ENCODE measurements at places on chromosomes 3 and 15. TPM values are rescaled to one million over a fixed set of nuclear protein-coding genes. Genes with fewer than 3 reads are reported as not detected.

AP3B2 gene
- not detected for polyA plus RNA-seq

SPINT1 gene
- polyA plus RNA-seq = 4.0 TPM

ROPN1 gene
- not detected for polyA plus RNA-seq

ZCWPW2 gene
- 0.59 TPM for polyA plus RNA-seq

TMEM45A gene
- polyA plus RNA-seq = not detected

DPPA2 gene
- polyA plus RNA-seq = not detected

HIGD2B gene
- not detected for polyA plus RNA-seq

SNX22 gene
- polyA plus RNA-seq = 0.95 TPM

LRTM1 gene
- polyA plus RNA-seq = not detected

PARP9 gene
- 43.4 TPM for polyA plus RNA-seq

C3orf33 gene
- polyA plus RNA-seq = 3.7 TPM

NR2E3 gene
- not detected for polyA plus RNA-seq

CASR gene
- 0.47 TPM for polyA plus RNA-seq

GRCh38 chr3:29284497-29284896 lies 3.6 kb downstream of the RBMS3 start:
- no peak for DNase-seq

DNA sequence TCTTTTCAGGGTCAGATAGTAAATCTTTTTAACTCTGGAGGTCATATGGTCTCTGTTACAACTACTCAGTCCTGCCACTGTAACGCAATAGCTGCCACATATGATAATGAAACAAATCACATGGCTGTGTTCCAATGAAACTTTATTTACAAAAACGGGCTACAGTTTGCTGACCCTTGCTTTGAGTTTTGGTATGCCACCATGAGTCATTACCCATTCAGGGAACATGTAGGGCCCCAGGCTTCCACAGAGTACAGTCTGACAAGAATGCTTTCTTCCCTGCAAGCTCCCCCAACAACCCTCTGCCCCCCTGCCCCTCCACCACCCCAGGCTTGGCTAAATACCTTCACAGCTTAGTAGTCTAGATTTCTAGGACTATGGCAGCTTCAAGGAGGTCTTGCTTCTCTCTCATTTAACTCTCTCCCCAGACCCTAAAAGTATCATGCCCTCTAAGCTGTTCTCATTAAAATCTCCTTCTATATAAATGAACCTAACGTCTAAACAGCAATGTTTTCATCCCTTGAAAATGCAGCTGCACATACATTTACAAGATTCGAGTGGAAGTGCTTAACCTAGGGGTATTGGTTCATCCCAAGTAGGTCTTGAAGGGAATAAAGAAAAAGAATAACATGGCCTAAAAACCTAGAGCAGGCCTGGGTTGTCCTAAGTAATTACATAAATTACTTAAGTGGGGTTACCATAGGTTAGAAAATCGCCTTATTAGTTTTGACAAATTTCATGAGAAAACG lies 117.8 kb upstream of the PRICKLE2 start:
- no peak for DNase-seq

DNA sequence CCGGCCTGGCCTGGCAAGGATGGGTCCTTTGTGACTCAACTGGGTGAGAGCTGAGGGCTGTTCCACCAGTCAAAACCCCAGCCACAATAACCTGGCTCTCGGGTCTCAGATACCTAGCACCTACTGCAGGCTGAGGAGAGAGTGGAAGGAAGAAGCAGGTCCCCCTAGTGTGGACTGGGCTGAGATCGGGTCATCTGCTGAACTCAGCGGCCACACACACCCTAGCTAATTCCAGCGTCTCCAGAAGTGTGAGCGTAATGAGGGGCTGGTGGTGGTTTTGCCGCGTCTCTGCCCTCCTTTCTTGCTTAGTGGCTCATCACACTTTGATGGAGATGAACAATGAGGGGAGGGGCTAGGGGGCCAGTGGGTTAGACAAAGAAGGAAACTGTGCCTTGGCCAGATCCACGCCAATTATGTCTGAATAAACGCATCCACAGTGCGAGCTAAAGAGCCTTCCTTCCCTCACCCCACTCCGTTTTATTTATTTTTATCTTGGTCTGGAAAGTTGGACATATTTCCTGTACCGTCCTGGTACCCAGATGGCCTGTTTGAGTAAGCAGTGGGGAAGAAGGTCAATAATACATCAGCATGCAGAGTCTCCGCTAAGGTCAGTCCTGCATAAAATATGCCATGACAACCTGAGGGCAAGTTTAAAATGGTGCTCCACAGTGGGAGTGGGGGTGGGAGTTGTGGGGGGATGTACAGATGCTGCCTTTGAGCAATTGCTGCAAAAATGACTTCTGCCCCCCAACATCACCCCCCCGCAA lies 370.0 kb downstream of the WDR72 start:
- DNase-seq = no peak

DNA sequence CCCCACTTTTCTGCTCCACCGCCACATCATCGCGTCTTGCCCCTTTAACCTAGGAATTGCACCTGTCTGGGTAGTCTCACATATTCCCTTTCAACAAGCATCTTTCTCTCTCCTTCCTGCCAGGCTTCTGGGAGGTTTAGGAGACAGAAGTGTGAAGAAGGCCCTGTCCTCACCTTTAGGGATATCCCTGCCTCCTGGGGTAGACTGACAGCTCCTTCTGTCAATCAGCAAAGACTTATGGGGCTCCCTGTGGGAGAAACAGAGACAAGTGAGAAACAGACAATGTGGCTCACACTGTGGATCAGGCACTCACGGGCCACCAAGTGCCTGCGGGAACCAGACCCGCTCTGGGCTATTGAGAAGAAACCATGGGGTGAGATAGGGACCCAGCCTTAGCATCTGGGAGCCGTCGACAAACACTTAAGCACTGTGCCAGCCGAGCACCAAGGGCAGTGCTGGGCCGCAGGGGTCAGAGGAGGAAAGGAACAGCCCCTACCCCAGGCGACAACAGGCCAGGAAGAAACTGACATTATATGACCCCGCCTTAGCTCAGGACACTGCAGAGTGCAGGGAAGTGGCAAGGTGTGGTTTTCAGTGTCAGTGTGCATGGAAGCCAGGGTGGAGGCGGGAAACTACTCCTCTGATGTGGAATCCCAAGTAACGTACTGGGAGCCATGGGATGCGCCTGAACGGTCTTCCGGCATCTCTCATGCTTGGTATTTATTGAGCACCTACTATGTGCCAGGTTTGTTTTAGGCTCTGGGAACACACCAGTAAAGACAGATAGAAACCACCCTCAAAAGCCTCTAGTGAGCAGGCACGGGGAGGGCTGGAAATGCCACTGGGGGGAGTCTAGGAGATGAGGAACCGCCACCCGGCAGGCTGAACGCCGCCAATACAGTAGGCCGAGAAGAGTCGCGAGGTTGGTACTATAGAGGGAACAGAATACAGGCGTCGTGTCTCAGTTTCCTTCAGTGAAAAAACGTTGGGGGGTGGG lies 1.8 kb downstream of the EFCC1 start:
- DNase-seq = no peak

GRCh38 chr3:196097373-196098154 lies 15.7 kb upstream of the TFRC start:
- no peak for DNase-seq

GRCh38 chr3:128294999-128295468 lies 141.8 kb downstream of the EEFSEC start:
- DNase-seq = no peak

GRCh38 chr3:163914567-163914966 lies 1163.7 kb downstream of the SI start:
- no peak for DNase-seq

GRCh38 chr15:72690938-72691337 lies 4.9 kb downstream of the BBS4 start:
- DNase-seq = no peak

- no peak for DNase-seq
These were observed 6.4 kb downstream of the CPLX3 start for GRCh38 chr15:74832826-74833225.

DNA sequence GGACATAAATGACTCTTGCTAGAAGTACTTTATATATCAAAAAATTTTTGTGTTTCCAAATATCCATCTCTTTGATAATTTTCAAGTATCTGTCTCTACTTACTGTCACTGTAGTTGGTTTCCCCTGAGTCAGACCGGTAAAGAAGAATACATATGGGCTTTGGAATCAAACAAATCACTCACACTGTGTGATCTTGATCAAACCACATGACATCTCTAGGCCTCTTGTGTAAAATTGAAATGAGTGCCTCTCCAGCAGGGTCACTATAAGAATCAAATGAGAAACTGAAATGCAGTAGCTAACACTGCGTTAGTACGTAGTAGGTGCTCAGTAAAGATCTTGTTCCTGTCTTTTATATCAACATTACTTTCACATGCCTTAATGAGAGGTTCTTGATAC lies 314.6 kb upstream of the STT3B start:
- no peak for DNase-seq

GRCh38 chr3:9978710-9979305 lies 7.8 kb downstream of the EMC3 start:
- no peak for DNase-seq

- DNase-seq = no peak
These were observed 650 bp downstream of the PYGO1 start for GRCh38 chr15:55587321-55588069.

- no peak for DNase-seq
These were observed 14.4 kb downstream of the CCDC32 start for GRCh38 chr15:40550341-40551037.

DNA sequence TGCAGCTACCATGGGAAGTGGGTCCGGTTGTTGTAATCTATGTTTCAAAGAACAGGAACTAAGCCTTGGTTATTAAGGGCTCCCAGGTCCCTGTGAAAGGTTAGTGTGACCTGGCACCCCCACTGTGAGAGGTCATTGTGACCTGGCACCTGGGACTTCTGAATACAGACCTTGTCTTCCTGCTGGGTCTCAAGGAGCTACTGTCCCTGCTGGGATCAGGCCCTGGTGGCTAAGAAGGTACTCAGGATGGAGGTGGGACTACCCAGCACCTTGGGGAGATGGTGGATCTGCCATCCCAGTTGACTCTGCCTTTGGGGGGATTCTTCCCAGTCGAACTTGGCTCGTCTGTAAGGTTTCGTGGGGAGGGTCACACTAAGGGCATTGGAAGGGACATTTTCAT lies 10.3 kb upstream of the SLCO2A1 start:
- no peak for DNase-seq

GRCh38 chr3:74883690-74884089 lies 269.2 kb upstream of the CNTN3 start:
- DNase-seq = no peak

DNA sequence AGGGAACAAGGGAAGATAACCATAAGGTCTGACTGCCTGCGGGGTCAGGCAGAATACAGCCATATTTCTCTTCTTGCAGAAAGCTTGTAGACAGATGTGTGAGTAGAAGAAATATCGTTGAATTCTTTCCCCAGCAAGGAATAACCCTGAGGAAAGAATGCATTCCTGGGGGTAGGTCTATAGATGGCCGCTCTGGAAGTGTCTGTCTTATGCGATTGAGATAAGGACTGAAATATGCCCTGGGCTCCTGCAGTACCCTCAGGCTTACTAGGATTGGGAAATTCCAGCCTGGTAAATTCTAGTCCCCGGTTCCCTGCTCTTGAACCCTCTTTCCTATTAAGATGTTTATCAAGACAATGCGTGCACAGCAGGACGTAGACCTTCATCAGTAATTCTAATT lies 15.8 kb upstream of the SST start:
- no peak for DNase-seq

DNA sequence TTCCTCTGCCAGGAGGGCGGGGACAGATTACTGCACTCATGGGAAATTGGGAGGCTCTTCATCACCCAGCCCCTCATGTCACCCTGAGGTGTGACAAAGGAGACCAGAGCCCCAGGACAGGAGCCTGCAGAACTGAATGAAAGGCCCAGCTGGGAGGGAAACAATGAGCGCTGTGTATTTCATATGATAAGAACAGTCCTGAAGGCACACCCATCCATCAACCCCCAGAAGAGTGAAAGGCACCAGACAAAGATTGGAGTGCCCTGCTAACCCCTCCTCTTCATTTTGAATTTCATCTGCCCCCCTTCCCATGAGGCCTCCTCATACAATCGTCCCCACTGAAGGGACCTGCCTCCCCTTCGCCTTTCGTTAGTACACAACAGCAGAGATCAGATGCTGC lies 160.0 kb upstream of the PRICKLE2 start:
- no peak for DNase-seq

DNA sequence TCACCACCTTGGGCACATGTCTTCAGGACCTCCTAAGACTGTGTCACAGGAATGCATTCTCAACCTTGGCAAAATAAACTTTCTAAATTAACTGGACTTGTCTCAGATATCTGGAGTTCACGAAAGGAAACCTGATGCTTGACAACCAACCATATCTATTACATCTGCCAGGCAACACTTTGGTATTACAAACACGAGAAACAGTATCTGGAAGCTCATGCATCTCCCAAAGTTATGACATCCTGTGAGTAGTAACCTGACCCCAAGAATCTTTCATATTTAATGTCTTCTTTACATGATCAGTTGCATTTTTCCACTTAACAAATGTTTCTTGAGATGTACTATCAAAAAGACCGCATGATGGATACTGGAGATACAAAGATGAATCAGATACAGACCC lies 465.3 kb upstream of the AGTR1 start:
- DNase-seq = no peak

DNA sequence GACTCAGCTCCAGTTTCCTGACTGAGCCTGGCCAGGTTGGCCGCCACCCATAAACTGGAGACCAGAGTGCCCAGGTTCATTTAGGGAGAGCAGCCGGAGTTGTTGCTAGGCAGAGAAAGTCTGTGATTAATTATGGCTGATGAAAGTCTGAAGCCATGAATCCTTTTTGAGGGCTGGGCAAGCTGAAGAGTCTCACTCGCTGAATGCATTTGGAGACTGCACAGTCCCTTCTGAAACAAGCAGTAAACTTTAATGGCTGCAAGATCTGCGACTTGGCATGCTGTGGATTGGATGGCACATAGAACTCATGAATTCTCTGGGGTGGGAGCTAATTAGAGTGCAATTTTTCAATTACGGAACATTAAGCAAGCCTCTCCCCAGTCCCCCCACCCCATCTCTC lies 282.1 kb downstream of the RPLP1 start:
- no peak for DNase-seq

DNA sequence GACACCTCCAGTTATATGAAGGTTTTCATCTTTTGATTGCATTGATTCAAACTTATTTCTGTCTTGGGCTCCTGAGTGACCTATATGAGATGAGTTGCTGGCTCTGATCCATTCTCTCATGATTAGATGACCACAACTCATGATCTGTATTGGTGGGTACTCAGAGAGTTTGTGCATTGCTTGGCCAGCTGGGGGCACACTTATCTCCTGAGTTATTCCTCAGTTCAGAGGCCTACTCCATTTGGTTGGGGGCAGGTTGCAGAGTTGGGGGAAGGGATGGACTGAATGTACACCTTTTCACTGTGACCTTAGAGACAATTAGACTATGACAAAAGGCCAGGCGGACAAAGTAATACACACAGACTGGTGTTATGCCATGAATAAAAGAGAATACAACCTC lies 166.2 kb upstream of the SEMA6D start:
- DNase-seq = no peak
